ENCODE measurements at places on chromosomes 5 and 9. TPM values are rescaled to one million over a fixed set of nuclear protein-coding genes. Genes with fewer than 3 reads are reported as not detected.

GRCh38 chr5:150457121-150457520 lies 7.6 kb upstream of the RPS14 start:
- H3K4me3 ChIP-seq: no peak overlapping the region
- no peaks in the 10 kb centered on the region for H3K36me3 ChIP-seq
- H3K4me1 ChIP-seq: peaks cover 8% of the 10 kb centered on the region
- no peaks in the 10 kb centered on the region for H3K27me3 ChIP-seq
- DNase-seq: no peak
- no peak overlapping the region for H3K27ac ChIP-seq

DNA sequence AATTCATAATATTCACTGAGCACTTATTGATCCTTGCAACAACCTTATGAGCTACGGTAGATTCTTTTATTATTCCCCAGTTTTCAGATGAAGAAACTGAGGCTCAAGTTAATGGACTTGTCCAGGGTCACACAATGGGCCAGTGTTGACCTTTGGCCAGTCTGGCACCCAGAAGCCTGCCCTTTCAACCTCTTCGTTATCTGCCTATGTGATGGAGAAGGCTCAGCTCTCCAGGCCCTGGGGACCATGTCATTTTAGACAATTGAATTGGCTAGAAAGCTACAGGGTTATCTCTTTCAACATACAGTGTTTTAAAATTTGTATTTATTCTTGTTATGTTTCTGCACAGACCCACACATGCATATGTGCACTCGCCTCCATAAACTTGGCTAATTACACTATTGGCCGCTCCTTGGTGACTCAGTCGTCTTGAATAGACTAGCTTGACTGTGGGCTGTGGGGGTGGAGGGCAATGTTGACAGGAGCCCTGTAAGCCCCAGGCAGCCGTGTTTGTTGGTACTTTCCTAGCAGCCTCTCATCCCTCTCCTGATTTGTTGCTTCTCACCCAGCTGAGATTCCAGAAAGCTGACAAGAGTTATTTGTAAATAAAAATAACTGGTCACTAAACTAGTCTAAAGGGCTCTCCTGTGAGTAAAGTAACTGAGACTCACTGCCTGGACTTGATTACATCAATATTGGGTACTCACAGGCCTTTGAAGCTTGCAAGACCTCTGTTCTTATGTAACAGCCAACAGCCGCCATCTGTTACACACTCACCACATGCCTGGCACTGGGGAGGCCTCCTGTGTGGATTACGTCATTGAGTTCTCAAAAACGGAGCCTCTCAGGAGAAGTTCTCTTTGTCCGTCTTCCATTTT lies 8.5 kb upstream of the ANGPTL2 start:
- H3K4me1 ChIP-seq: peaks cover 74% of the 10 kb centered on the region
- no peaks in the 10 kb centered on the region for H3K27me3 ChIP-seq
- DNase-seq: peak; percentile 86
- no peaks in the 10 kb centered on the region for H3K36me3 ChIP-seq
- H3K4me3 ChIP-seq: no peak overlapping the region

ADCY2 gene
- not detected for total RNA-seq

GRCh38 chr5:149633476-149634350 lies 52.4 kb downstream of the ARHGEF37 start:
- no peak overlapping the region for H3K4me3 ChIP-seq
- H3K27me3 ChIP-seq: no peaks in the 10 kb centered on the region
- peaks cover 15% of the 10 kb centered on the region for H3K4me1 ChIP-seq

CNOT6 gene
- total RNA-seq: 7.7 TPM

GRCh38 chr5:155303120-155303519 lies 289.6 kb downstream of the KIF4B start:
- no peak for DNase-seq
- no peaks in the 10 kb centered on the region for H3K27me3 ChIP-seq
- no peaks in the 10 kb centered on the region for H3K36me3 ChIP-seq
- no peaks in the 10 kb centered on the region for H3K4me1 ChIP-seq

- H3K27ac ChIP-seq: no peak overlapping the region
- no peak overlapping the region for H3K4me3 ChIP-seq
- H3K36me3 ChIP-seq: no peaks in the 10 kb centered on the region
- no peaks in the 10 kb centered on the region for H3K27me3 ChIP-seq
- no peaks in the 10 kb centered on the region for H3K4me1 ChIP-seq
These were observed 41.3 kb upstream of the OLFM1 start for GRCh38 chr9:135045928-135046738.

CDC25C gene
- total RNA-seq: not detected

TRPM6 gene
- total RNA-seq: 0.19 TPM

SNCB gene
- 0.67 TPM for total RNA-seq

DNA sequence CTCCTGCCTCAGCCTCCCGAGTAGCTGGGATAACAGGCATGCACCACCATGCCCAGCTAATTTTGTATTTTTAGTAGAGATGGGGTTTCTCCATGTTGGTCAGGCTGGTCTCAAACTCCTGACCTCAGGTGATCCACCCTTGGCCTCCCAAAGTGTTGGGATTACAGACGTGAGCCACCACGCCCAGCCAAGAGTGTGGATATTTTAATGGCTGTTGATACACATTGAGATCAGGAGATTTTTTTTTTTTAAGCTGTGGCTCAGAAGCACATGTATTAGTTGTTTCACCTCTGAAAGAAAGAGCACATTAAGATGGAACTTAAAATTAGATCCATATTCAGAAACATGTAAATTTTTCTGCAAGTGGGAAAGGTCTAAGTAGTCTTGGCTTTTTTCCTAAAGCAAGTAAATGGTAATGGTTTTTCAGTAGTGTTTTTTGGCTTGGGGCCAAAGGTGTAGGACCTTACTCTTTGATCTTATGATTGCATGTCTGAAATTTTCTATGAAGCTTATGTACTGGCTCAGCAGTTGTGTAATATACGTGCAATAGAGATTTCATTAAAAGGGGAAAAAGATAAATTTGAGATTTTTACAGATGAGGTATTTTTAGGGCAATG lies 9.9 kb downstream of the RBM27 start:
- H3K36me3 ChIP-seq: no peaks in the 10 kb centered on the region
- H3K27me3 ChIP-seq: no peaks in the 10 kb centered on the region
- H3K4me3 ChIP-seq: no peak overlapping the region
- DNase-seq: no peak
- H3K27ac ChIP-seq: no peak overlapping the region

DNA sequence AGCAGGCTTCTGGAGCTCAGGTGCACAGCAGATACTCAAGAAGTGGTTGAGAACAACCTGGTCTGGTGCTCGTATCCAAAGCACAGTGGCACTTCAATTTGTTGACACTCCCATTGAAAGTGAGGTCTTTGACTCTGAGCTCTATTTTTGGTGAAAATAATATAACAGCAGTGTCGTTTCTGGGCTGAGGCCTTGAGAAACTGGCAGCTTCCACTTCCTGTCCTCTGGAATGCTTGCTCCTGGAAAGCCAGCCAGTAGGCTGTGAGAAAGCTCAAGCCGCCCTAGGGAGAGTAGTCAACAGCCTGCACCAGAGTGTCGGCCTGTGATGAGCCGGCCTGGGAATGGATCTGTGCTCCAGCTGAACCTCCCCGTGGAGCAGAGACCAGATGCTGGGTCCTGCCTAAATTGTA lies 6.8 kb upstream of the SUSD3 start:
- peak; percentile 66 for DNase-seq
- no peaks in the 10 kb centered on the region for H3K27me3 ChIP-seq
- H3K36me3 ChIP-seq: no peaks in the 10 kb centered on the region
- no peak overlapping the region for H3K4me3 ChIP-seq
- H3K27ac ChIP-seq: peak overlapping the region; percentile 23

TCF7 gene
- 1.7 TPM for total RNA-seq

- no peak for DNase-seq
- no peaks in the 10 kb centered on the region for H3K4me1 ChIP-seq
- no peaks in the 10 kb centered on the region for H3K27me3 ChIP-seq
- no peaks in the 10 kb centered on the region for H3K36me3 ChIP-seq
- no peak overlapping the region for H3K27ac ChIP-seq
These were observed 265.1 kb upstream of the MVB12B start for GRCh38 chr9:126061575-126061974.

DNA sequence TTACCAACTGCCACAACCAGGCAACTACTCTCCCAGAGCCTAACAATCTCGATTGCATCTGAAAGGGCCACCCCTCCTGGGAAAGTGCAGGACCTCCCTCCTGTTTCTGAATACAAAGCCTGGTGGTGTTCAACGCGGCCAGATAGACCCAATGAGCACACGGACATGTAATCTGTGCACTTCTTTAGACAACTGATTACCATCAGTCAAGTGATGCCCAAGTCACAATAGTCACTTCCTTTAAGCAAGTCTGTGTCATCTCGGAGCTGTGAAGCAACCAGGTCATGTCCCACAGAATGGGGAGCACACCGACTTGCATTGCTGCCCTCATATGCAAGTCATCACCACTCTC lies 739 bp downstream of the C9orf72 start:
- H3K27me3 ChIP-seq: no peaks in the 10 kb centered on the region
- H3K36me3 ChIP-seq: no peaks in the 10 kb centered on the region
- peak overlapping the region; percentile 82 for H3K4me3 ChIP-seq
- DNase-seq: peak; percentile 84
- peak overlapping the region; percentile 99 for H3K27ac ChIP-seq

DNA sequence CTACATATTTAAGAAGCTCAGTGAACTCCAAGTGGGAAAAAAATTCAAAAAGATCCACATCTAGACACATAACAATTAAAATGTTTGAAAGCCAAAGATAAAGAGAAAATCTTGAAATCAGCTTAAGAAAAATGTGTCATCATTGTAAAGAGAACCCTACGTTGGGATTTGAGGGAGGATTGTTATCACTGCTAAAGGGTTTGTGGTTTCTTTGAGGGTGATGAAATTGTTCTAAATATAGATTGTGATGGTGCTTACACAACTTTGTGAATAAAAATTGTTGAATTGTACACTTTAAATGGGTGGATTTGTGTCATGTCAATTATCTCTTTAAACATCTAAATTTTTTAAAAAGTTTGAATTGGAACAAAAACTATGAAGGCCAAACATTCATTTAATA lies 92.2 kb upstream of the ADAMTS19 start:
- H3K27ac ChIP-seq: no peak overlapping the region
- no peak overlapping the region for H3K4me3 ChIP-seq
- DNase-seq: no peak
- H3K4me1 ChIP-seq: no peaks in the 10 kb centered on the region
- H3K27me3 ChIP-seq: no peaks in the 10 kb centered on the region

GRCh38 chr5:175655411-175655810 lies 2.5 kb upstream of the HRH2 start:
- H3K27me3 ChIP-seq: no peaks in the 10 kb centered on the region
- no peak overlapping the region for H3K27ac ChIP-seq
- no peak overlapping the region for H3K4me3 ChIP-seq
- H3K36me3 ChIP-seq: no peaks in the 10 kb centered on the region
- no peaks in the 10 kb centered on the region for H3K4me1 ChIP-seq

Measured in right atrium auricular region (tissue), 2 donors.